Esophagus squamous epithelium (tissue), 5 donors: ENCODE measurements at places on chromosomes 4 and X.

DNA sequence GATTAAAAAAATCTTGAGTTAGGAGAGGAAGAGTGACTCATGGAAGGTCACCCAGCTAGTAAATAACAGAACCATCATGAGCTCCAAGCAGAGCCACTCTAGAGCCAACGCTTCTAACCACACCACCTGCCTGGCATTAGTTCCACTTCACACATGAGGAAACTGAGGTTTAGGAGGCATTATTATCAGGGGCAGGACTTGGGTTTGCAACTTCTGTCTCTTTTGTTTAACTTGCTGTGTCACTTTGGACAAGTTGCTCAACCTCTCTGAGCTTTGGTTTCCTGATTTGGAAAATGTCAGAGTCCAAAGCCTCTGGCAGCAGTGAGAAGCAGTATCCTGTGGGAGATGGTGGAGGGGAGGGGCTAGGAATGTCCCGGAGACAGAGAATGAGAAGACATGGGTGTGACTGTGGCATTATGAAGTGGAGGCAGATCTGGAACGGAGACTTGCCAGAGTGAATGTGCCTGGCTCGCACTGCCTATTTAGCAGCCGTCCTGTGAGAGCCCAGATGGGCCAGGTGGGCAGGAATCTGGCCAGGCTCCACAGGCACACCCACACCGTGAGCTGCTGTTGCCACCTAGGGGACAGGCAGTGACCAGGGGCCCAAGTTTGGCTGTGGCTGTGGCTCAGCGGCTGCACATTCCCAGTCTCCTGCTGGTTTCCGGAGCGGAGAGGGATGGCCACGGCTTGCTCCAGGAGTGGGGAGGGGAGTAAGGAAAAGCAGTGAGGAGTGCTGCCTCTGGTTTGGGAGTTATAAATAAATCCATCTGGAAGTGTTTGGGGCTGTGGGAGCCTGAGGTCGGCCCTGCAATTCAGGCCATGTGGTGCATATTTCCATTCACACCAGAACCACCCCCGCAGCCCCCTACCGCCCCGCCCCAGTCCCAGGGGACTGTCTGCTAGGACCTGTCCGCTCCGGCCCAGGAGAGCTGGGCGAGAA lies 93.4 kb downstream of the NHSL2 start:
- DNase-seq, result no peak

- DNase-seq, result no peak
Observed at GRCh38 chr4:74284053-74284452, 24.2 kb upstream of the EPGN start.

- DNase-seq, result no peak
Observed at GRCh38 chrX:154116426-154117211, 19.1 kb upstream of the MECP2 start.

- DNase-seq, result no peak
Observed at GRCh38 chr4:7844594-7844991, 95.1 kb downstream of the AFAP1 start.

DNA sequence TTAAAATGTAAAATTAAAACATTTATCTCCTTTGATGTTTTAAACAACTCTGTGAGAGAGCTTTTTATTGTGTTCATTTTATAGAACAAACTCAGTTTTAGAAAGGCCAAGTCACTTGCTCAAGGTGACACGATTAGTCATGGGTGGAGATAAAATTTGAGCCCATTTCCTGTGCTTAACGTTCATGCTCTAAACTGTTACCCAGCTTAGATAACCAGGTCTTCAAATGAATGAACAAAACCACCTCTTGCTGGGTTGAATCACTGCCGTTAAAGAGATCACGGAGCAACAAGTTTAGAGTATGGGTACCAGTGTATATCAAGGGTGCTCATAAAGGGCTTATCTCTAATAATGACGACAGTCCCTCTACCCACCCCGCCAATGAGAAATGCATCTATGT lies 10.2 kb upstream of the CASK start:
- no peak for DNase-seq

DNA sequence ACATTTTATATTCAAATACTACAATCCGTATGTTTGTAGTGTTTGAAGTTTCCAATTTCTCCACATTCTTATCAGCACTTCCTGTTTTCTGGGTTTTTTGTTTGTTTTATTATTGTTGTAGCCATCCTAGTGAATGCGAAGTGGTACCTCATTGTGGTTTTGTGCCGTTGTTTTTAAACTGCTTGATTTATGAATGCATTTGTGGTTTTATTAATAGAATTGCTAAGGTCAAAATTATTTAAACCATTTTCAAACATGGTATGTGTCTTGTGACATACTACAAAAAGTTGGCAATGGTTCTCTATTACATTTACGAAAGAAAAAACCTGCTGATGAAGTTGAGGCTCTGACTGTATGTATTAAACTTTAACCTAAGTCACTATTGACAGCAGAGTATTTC lies 780.0 kb upstream of the MAGEB2 start:
- DNase-seq, result no peak

DNA sequence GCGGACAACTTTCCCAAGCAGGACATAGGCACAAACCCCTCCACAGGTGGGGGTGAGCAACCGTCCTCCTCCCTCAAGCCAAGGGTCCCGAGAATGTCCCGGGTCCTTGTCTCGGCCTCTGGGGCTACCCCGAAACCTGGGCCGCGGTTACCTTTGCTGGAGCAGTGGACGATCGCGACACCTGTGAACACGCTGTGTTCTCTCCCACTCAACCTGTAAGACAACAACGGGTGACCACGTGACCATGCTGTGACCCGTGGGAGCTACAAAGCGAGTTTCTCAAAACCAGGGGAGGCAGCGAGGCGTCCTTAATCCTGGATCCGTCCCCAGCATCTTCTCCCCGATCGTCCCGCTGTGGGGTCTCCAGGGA lies 17.9 kb downstream of the ASMTL start:
- no peak for DNase-seq

DNA sequence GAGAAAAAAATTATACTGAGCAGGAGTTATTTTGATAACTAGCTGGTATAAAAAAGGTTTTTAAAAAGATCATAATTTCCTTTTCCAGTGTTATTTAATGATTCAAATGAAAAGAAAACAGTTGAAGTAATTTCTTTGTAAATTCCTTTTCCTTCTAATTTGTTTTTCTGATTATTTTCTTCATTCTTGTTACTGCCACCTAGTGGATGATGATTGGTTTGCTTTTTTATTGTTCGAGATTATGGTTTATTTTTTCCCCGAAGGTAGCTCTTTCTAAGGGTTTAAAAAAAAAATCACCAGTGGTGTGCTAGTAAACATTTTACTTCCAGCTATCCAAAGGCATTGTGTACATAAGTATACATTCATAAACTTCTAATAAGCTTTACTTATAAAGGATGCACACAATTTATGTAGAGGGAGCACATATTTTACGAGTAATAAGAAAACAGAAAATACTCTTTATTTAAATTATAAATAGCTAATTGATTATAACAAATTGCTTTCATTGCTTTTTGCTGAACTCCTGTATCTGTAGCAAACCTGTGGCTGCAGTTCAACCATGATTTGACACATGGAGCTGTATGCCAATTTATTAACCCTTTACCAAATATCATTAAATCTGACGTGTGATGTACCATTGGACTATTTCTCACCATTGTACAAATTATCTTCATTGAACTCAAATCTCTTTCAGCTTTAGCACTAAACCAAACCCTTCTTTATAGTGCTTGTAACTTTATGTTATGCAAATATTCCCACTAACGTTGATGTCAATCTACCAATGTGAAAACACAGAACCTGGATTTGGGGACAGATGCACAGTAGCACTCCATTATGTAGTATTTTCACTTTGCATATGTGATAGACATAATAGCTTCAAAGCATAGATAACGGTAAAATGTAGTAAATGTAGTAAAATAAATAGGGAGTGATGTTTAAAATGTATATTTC lies 97.8 kb upstream of the ANK2 start:
- DNase-seq, result no peak

GRCh38 chrX:12974305-12974795 lies 560 bp upstream of the TMSB4X start:
- DNase-seq, result no peak

GRCh38 chrX:20267931-20268701 lies 1.4 kb upstream of the RPS6KA3 start:
- peak; percentile 1 for DNase-seq

GRCh38 chr4:42078184-42078801 lies 74.2 kb downstream of the BEND4 start:
- DNase-seq, result no peak

GRCh38 chr4:114087596-114088230 lies 108.3 kb upstream of the ARSJ start:
- DNase-seq, result no peak

- DNase-seq, result no peak
Observed at GRCh38 chrX:40166582-40166981, 68.8 kb upstream of the BCOR start.

DNA sequence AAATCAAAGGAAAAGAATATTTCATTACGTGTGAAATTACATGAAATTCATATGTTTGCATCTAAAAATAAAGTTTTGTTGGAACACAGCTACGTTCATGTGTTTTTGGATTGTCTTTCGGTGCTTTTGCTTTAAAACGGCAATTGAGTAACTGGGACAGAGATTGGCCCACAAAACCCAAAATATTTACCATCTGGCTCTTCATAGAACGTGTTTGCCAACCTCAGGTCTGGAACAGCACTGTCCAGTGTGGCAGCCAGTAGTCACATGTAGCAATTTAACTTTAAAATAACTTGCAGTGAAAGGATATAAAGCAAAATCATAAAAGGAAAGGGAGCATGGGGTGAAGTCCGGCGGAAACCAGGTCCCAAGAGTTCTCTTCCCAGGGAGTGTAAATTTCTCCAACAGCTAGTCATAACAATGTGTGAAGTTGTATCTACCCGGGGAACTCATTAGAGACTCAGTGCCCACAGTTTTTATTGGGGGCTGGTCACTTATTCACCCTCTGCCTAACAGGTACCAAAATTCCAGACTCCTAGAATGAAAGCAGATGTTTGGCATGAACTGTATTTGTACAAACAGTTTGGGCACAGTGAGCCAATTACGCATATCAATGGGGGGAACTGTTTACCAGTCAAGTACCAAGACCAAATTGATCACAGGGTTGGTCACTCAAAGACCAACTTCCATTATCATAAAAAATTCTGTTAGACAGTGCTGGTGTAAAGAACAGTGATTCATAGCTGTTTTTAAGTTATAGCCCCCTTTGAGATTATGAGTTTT lies 10.3 kb downstream of the OCIAD1 start:
- no peak for DNase-seq

DNA sequence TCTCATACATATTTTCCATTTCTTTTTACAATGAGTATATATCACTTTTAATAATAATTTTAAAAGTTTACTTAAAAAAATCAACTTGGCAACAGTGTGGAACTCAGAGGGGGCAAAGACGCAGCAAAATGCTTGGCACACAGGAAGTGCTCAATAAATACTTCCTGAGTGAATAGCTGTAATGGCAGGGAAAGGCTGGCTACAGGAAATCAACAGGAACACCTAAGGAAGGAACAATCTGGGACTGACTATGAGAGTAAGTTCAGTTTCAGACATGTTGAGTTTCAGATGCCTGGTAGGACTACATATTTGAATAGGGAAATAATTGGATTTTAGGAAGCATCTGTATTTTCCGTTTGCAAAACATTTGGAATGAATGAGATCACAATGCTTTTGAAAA lies 137.6 kb downstream of the SCLT1 start:
- DNase-seq, result no peak

GRCh38 chr4:165597581-165598480 lies 219.0 kb downstream of the CPE start:
- no peak for DNase-seq

DNA sequence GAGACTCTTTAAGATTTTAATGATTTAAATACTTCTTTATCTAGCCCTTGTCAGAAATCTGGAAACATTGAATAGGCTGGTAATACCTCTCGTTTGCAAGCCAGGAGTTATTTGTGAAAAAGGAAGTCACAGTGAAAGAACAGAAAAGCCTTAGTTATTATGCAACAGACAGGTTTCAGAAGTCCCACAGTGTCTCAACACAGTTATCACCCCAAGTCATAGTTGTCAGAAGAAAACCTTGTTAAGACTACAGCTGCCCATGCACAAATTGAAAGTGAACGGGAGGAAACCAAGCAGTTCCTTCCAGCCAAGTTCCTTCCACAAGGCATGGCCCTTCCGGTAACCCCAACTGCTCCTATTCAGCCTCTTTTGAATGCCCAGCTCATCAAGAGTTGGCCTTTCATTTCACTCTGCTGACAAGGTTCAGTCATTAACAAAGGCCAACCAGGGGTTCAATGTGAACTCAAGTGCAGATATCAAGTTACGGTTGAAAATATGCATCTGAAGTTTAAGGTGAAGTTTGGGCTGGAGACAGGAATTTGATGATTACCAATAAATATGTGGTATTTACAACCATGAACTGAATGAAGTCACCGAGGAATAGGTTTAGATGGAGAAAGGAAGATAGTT lies 15.6 kb downstream of the ALPK1 start:
- no peak for DNase-seq

DNA sequence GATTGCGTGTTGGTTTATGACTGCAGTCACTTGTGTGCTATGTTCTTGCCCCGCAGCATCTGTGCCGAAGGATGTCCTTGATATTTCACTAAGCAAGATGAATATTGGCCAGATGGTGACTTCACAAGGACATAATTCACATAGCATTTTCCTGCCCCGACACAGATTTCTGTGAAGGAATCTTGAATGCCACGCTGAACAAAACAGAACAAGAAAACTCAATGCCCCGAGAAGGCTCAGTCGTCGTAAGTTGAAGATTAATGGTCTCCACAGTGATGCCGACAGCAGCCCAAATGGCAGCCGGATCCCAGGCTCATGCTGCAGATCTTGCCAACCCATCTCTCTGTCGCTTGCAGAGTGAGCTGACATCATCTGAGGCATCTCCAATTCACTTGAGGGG lies 145.9 kb downstream of the CPEB2 start:
- DNase-seq, result no peak

- DNase-seq, result no peak
Observed at GRCh38 chr4:139311909-139312308, 9.6 kb upstream of the NDUFC1 start.

DNA sequence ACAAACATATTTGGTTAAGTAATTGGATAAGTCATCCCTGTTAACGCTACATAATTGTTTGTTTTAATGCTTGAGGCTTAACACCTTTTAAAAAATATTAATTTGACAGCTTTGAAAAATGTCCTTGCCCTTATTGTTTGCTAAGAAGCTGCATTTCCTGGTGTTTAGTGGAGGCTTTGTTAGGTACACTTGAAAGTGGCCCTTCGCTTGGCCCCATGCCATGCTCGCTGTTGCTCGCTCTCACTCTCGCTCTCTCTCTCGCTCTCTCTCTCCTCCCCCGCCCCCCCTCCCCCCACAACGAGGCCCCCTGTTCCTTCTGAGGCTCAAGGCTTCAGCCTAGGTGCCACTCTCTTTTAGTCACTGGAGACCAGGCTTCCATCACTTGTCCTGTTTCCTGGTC lies 139.6 kb downstream of the DCLK2 start:
- DNase-seq, result no peak

DNA sequence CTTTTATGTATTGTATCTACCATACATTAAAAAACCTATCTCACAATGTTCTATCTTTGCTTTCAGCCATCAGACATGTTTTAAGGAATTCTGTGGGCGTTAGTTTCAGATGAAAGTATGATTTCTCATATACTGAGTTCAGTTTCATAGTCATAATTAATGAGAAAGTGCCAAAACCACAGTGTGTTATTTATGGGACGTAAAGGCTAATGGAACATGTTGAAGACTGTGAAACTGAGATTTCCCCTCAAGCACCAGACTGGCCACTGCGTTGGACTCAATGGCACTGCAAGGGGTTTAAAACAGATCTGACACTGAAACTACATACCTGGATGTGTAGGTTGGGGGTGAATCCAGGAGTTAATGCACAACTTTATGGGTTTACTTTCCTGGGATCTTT lies 32.0 kb downstream of the F8 start:
- no peak for DNase-seq
